ENCODE measurements at places on chromosomes 5 and 9.

DNA sequence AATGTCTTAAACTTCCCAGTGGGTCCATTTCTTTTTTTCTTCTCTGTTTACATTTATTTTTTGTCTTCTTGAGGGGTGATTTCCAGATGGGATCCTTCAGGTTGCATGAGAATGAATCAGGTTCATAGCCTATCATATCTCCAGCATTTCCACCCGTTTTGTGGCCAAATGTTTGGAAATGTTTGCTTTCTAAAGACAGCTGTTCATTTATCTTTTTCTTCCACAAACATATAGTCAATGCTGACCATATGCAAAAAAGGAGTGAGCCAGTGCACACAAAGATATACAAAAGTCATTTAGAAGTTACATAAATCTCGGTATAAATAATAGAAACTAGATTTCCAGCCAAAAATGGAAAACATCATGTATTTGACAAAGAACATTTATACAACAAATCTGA is 71.6 kb upstream of the STC2 start:
- DNase-seq = no peak

DNA sequence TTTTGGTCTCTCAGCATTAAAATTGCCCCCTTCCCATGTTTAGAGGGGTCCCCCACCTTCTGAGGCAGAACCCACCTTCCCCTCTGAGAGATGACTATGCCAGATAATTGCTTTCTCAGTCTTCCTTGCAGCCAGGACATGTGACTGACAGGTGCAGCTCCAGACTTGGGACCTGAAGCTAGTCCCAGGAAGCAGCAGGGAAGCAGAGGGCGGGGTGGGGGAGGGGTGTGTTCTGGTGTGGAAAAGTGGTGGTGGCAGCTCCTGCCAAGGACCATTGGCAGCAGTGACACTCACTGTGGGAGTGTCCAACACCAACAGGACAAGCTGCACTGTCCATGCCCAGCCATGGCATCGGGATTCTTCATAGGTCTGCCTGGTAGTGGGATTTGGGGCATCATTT is 2.3 kb downstream of the EIF4E1B start:
- DNase-seq = no peak

- no peak for DNase-seq
These were observed 22.0 kb upstream of the PTBP3 start for GRCh38 chr9:112355427-112355897.

DNA sequence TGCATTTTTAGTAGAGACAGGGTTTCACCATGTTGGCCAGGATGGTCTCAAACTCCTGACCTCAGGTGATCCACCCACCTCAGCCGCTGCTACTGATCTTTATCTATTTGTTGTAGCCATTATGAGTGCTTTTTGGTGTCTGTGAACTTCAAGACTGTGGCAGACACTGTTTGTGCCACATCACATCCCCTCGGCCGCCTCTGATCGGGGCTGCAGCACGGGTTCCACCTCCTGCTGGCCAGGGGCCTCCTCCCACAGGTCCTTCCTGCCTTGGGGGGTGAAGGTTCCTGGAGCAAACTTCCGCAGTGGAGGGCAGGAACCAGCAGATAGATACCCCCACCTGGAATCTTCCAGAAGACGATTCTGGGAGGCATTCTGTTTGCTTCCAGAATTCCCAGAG is 98.5 kb downstream of the C9orf50 start:
- DNase-seq = no peak

DNA sequence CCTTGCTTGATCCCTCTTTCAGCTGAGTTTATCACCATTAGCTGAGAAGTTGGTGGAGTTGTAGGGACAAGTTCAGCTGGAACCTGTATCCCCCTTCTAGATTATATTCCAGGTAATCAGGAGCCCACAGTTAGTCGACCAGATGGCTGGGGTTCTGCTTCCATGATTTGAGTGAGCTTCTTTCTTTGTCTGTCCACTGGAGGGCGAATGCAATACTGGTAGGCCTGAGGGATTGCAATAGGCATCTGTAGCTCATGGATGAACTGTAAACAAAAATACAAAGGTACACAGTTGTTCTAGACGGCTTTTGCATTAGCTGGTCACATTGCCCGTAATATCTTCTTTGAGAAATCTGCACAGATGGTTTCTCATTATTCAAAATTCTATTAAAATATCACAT is 88.9 kb downstream of the PCSK5 start:
- DNase-seq = peak; percentile 34

DNA sequence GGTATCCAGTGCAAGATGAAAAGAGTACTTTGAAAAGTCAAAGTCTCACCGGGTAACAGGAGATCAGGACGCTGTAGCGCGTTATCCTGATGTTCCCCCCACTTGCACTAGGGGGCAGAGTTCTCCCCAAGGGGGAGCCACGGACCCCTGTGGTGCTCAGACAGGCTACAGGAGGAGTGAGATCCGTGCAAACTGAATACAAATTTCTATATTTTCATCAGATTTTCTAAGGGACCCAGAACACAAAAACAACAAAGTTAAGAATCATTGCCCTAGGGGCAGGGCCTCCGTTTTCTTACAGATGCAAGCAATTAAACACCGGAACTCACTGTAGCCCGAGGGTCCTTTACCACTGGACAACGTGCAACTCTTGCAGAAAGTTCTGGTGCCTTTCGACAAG is 2.0 kb downstream of the MYO10 start:
- DNase-seq = peak; percentile 74

- no peak for DNase-seq
These were observed 88.5 kb downstream of the ZNF618 start for GRCh38 chr9:113964495-113965170.

DNA sequence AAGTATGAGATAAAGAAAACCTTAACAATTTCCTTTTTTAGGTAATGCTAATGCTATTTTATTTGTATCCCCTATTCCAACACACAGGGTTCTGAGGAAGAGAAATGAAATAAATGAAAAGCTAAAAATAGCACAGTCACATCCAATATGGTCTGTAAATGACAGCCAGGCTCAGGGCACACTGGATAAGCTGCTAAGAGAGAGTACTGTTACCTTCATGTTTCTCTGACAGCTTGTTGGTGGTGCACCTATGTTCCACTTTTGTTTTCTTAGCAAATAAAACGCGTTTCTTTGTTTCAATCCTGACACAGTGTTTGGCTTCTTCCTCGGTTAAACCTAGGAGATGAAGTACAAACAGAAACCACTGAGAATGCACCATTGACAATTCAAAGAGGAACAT is 41.3 kb downstream of the C6 start:
- DNase-seq = no peak
